ENCODE measurements at places on chromosomes 13 and 19. TPM values are rescaled to one million over a fixed set of nuclear protein-coding genes. Genes with fewer than 3 reads are reported as not detected.

Gene ZMYM5
- 12.0 TPM for total RNA-seq

Gene FUT6
- total RNA-seq, result 0.84 TPM

Gene SMIM17
- total RNA-seq, result 0.46 TPM

Gene NCR1
- total RNA-seq, result not detected

Gene HRC
- total RNA-seq, result not detected

Gene AZU1
- not detected for total RNA-seq

Gene TNFRSF19
- total RNA-seq, result 31.3 TPM

Gene FAM216B
- total RNA-seq, result not detected

Gene APOC4
- total RNA-seq, result not detected

Gene OR7A17
- not detected for total RNA-seq

Gene C19orf81
- total RNA-seq, result 4.4 TPM

Gene COL4A2
- 1,860 TPM for total RNA-seq

Gene RASIP1
- total RNA-seq, result 4.8 TPM

Gene SELENOV
- 0.42 TPM for total RNA-seq

Gene OR10H1
- total RNA-seq, result not detected

- peak; percentile 62 for DNase-seq
Measured at GRCh38 chr13:49859560-49859959, 67.1 kb upstream of the KPNA3 start.

- DNase-seq, result no peak
Measured at GRCh38 chr13:96822895-96823294, 171.4 kb downstream of the OXGR1 start.

DNA sequence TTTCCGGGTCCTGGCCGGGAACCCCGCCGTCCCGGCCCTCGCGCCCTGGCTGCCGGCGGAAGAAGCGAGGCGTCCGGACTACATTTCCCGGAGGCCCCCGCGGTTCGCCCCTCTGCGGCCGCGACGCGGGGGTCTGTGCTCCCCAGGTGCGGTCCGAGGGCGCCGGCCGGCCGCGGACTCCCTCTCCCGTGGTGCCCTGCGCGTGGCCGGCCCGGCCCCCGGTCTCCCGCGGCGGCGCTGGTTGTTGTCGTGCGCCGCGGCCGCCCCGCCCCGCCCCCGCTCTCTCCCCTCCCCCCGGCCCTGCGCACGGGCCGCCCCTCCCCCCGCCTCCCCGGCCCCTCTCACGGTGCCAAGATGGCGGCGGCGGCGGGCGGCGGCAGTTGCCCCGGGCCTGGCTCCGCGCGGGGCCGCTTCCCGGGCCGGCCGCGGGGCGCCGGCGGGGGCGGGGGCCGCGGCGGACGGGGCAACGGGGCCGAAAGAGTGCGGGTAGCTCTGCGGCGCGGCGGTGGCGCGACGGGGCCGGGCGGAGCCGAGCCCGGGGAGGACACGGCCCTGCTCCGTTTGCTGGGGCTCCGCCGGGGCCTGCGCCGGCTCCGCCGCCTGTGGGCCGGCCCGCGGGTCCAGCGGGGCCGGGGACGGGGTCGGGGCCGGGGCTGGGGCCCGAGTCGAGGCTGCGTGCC is at the start of gene KMT2B:
Gene KMT2B, plus strand, starts transcription at position 339 of the 680 bp plus-strand sequence. Its CDS starts 16 bp downstream, at position 355.
- DNase-seq, result peak; percentile 77

- DNase-seq, result no peak
Measured at GRCh38 chr13:110653851-110654250, 38.5 kb downstream of the NAXD start.

GRCh38 chr19:18730885-18731513 is 47.5 kb downstream of the CRTC1 start:
- no peak for DNase-seq

- DNase-seq, result peak; percentile 62
Measured at GRCh38 chr13:40149611-40150274, 494.3 kb downstream of the COG6 start.

- DNase-seq, result no peak
Measured at GRCh38 chr19:56811480-56811879, 29.0 kb downstream of the PEG3 start.

- no peak for DNase-seq
Measured at GRCh38 chr13:104422668-104423067, 1356.5 kb upstream of the SLC10A2 start.

DNA sequence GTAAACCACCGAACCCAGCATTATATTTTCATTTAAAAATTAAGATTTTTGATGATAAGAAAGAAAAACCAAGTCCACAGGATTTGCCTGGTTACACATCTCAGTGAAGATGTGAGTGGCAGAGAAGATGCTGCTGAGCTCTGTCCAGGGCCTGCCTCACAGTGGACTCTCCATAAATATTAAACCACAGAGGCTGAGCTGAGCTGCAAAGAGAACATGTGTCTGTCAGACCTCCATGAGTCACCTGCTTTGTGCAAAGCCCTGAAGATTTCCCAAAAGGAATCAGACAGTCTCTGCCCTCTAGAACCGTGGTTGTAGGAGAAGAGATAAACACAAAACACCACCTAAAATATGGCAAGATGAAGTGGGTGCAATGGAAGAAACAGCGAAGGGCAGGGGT is 127.2 kb upstream of the TSC22D1 start:
- DNase-seq, result peak; percentile 53

- peak; percentile 86 for DNase-seq
Measured at GRCh38 chr19:41887711-41888382, 4.9 kb downstream of the ARHGEF1 start.

GRCh38 chr13:47628666-47629065 is 372.4 kb downstream of the SUCLA2 start:
- no peak for DNase-seq

DNA sequence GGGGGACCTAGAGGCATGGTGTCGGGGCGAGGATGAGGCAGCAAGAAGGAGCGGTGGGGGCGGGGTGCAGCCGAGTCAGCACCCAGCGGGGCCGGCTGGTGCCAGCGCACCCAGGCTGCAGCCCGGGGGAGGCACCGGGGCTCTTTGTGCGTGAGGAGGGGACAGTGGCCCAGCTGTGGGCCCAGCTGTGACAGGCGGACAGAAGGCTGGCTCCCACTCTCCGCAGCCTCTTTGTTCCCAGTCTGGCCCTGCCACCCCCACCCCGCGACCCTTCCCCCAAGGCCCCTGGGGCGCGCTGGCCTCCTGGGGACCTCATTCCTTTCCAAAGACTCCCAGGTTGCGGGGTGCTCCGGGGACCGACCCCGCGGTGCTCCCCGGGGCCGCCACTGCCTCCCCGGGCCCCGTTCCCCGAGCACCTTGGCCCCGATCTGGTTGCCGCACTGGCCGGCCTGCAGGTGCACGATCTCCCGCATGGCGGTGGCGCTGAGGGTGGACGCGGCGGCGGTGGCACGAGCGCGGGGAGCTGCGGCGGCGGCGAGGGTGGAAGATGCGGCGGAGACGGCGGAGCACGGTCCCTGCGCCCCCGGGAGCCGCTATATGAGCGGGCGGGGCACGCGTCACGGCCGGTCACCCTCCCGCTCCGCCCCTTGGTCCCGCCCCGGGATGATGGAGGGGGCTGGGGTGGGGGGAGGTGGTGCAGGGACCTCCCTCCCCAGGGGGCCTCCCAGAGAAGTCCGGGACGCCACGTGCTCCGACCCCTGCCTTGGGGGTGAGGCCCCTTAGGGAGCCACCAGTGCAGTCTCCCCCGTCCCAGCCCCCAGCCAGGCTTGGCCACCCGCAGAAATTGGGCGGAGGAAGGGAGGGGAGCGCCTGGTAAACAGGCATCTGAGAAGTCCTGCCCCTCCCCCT is at the start of gene TUBB4A:
Gene TUBB4A, minus strand, starts transcription at position 570 of the 909 bp plus-strand sequence. Its CDS starts 97 bp downstream, at position 473.
- DNase-seq, result no peak

DNA sequence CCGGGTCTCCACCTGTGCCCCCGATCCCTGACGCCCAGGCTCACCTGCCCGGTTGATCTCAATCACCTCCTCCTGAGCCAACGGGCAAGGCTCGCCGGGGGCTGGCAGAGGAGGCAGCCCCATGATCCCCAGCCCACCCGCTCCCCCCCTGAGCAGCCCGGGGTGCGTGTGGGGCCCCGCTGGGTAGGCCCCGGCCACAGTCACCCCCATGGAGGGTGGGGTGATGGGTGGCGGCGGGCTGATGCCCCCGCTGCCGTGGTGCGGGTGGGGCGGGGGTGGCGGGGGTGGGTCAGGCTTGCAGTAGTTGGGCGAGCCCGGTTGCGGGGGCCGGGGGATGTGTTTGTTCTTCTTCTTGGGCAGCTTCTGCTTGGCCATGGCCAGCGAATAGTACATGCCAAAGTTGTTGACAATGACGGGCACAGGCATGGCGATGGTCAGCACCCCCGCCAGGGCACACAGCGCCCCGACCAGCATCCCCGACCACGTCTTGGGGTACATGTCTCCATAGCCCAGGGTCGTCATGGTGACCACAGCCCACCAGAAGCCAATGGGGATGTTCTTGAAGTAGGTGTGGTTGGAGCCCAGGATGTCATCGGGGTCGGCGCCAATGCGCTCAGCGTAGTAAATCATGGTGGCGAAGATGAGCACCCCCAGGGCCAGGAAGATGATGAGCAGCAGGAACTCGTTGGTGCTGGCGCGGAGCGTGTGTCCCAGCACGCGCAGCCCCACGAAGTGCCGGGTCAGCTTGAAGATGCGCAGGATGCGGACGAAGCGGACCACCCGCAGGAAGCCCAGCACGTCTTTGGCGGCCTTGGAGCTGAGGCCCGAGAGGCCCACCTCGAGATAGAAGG is 6.0 kb downstream of the KCNC3 start:
- DNase-seq, result no peak

- no peak for DNase-seq
Measured at GRCh38 chr19:35818445-35818844, 5.8 kb upstream of the PRODH2 start.

- peak; percentile 61 for DNase-seq
Measured at GRCh38 chr13:105670179-105670990, 865.1 kb downstream of the EFNB2 start.

GRCh38 chr13:52461265-52461664 is 6.0 kb downstream of the CKAP2 start:
- DNase-seq, result no peak

- no peak for DNase-seq
Measured at GRCh38 chr13:53012707-53013106, 15.9 kb upstream of the OLFM4 start.

- no peak for DNase-seq
Measured at GRCh38 chr13:97538203-97538602, 104.2 kb downstream of the RAP2A start.

DNA sequence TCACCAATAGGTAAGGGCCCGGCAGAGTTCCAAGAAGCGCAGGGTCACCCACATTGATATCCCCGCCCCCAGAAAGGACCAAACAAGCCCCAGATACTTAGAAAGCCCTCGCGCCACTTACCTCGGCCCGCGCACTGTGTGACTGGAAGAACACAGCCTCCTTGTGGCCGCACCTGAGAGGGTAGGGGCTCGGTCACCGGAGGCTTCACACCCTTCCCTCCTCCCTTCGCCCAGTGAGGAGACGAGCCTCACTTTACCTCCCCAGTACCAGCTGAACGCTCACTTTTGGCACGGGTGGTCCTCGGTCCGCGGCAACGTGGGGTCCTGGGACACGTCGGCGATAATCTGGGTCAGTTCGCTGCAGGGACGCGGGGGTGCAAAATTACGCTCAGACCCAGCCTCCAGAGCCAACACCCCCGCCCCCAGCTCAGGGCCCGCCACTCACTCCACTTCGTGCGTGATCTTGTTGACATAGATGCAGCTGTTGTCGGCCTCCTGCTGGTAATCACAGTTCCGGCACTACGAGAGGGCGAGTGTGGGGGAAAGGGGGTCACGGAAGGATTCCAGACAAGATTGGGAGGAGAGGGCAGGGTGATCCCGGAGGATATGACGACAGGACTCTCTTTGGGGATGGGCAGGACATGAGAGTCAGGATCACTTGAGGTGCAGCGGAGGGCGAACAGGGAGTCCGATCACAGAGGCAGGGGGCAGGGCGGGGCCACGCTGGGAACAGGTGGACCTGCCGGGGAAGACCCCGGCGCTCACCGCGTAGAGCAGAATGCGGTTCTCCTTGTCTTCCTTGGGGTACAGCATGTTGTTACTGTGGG is 568 bp downstream of the POLR2I start:
- DNase-seq, result no peak

GRCh38 chr19:20840371-20840770 is 64.3 kb downstream of the ZNF66 start:
- no peak for DNase-seq

- DNase-seq, result no peak
Measured at GRCh38 chr19:37829526-37829925, 50.1 kb upstream of the ZNF573 start.

DNA sequence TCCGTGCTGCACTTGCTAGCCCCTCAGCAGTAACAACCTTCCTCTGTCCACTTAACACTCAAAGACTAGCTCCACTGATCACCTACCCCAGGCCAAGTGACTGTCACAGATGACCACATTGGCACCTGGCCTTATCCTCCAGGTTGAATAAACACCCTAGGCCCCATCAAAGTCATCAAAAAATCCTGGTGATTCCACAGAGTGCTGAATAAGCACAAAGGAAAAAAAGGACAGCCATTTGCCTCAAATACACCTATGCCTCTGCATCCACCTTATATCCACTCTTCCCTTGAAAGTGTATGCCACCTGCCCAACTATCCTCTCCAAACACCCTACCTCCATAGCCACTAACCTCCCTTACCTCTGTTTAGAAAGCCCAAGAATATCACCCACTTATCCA is 2.7 kb downstream of the ZNF154 start:
- DNase-seq, result no peak

GRCh38 chr13:112438515-112438914 is 62.4 kb downstream of the SPACA7 start:
- no peak for DNase-seq

GRCh38 chr13:42875475-42876269 is 94.3 kb downstream of the FAM216B start:
- DNase-seq, result no peak

All from kidney epithelial cell (primary cell).